ENCODE measurements at places on chromosomes 7 and 10.

DNA sequence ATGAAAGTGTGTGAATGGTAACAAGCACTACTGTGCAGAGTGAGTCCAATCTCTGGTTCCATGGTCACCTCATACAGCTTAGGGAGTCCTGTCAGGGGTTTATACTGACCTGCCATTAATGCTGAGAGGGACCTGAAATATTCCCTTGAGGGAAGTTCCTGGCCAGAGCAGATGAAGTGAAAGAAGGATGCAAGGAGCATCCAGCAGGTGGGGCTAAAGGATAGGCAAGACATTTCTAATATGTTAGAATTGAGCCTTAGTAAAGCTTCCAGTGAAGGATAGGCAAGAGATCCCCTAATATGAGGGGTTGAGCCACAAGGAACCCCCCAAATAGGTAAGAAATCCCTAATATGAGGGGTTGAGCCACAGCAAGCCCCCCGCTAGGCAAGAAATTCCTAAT, 25.5 kb upstream of the FAM221A start:
- no peak for DNase-seq

DNA sequence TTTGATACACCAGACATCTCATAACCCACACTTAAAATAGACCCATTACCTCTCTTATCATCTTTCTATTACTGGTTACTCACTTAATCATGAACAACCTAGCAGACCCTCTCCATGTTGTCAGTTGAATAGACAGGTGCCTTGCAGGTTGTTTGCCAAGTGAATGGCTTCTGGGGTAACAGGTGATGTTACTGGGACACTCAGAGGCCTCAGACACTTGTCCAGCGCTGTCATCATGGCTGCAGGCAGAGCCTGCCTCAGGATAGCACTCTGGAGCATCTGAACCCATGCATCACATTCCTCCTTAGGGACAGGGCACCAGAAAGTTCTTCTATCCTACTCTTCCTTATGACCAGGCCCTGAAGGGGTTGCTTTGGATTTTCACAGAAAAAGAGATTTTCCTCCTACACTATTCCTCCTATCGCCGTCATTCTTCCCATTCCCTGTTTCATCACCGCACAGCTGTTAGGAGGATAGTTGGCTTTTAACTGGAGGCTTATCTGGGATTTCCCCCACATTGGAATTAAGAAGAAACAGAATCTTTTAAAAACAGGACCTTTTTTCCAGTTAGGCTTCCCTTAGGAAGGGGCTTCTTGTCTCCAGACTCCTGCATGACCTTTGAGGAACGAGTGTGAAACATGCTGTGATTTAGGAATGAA, 182.1 kb downstream of the VTI1A start:
- no peak for DNase-seq

- DNase-seq: no peak
Measured at GRCh38 chr10:21281765-21282484, 243.6 kb downstream of the SKIDA1 start.

GRCh38 chr7:101819183-101819582, 1.8 kb downstream of the CUX1 start:
- DNase-seq: no peak

GRCh38 chr7:105016709-105017656, 3.0 kb downstream of the KMT2E start:
- no peak for DNase-seq

DNA sequence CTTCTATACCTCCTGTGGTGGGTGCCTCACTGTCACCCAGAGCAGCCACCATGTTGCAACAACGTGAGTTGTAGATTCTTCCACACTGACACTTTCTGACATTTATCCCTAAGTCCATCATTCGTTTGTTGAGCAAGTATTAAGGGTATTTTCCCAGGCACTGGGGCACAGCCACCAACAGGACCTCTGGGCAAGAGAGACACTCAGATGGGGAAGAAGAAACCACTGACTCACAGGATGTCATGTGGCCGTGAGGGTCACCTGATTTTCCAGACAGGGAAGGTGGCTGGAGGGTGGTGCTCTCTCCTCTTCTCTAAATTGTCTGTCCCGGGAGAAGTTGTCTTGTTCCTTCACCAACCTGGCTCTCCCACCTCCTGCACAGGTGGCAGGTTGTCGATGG, 51.7 kb upstream of the PPIF start:
- DNase-seq: no peak

GRCh38 chr10:8043569-8044306, 10.8 kb upstream of the GATA3 start:
- DNase-seq: peak; percentile 26

- DNase-seq: no peak
Measured at GRCh38 chr10:28478646-28479045, 54.3 kb upstream of the WAC start.

- no peak for DNase-seq
Measured at GRCh38 chr7:20240080-20240926, 23.1 kb upstream of the MACC1 start.

GRCh38 chr7:27192546-27193334, 7.2 kb downstream of the HOXA13 start:
- peak; percentile 22 for DNase-seq

DNA sequence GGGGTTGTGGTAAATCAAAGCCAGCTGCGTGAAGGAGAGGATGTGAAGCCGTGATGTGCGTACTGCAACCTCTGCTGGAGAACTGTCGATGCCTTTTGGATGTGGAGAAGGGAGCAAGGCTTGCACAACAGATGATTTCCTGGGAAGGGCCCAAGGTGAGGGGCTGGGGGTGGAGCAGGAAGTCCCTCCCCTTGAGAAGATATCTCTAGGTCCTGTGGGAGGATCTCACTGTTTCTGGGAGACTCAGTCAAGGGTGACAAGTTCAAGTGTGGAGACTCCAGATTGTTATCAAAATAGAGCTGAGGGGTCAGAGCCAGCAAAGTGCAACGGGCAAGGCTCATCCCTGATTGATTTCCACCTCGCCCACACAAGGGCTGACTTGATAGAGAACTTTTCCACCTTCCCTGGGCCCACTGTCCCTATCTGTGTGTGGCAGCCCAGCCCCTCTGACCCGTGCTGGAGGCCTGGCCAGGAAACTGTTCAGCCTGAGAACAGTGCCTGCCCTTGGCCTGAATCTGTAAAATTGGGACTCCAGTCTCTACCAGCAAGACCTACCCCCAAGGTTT, 55.0 kb downstream of the COL13A1 start:
- DNase-seq: no peak

GRCh38 chr7:106128836-106129235, 16.7 kb upstream of the SYPL1 start:
- DNase-seq: no peak

Measured in lung (tissue), 17 donors.